LHCN-M2 (cell line): ENCODE measurements at places on chromosomes 5 and 9. TPM values are rescaled to one million over a fixed set of nuclear protein-coding genes. Genes with fewer than 3 reads are reported as not detected.

GRCh38 chr9:73845539-73845938, 651.6 kb upstream of the RORB start:
- DNase-seq, result no peak

GRCh38 chr9:69151506-69151905, 22.6 kb upstream of the TJP2 start:
- no peak for DNase-seq

DNA sequence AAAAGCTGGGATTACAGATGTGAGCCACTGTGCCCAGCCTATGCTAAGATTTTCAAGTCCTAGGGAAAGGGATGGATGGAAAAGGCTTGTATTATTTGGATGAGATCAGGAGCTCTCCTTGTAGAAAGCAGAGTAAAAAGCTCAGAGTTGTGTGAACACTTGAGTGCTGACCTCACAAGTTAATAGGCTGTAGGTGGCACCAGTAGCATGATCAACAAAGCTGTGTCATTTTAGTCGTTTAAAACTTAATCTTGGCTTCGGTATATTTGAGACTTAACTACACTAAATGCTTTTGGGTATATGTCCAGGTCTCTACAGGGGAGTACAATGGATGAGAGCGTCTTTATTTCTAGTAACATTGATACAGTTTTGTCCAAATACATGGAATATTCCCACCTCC, 264.2 kb downstream of the TMEM38B start:
- no peak for DNase-seq

- no peak for DNase-seq
These were observed 2.4 kb downstream of the PSD2 start for GRCh38 chr5:139797856-139798510.

- no peak for DNase-seq
These were observed 71.0 kb downstream of the PGM5 start for GRCh38 chr9:68427216-68427977.

DNA sequence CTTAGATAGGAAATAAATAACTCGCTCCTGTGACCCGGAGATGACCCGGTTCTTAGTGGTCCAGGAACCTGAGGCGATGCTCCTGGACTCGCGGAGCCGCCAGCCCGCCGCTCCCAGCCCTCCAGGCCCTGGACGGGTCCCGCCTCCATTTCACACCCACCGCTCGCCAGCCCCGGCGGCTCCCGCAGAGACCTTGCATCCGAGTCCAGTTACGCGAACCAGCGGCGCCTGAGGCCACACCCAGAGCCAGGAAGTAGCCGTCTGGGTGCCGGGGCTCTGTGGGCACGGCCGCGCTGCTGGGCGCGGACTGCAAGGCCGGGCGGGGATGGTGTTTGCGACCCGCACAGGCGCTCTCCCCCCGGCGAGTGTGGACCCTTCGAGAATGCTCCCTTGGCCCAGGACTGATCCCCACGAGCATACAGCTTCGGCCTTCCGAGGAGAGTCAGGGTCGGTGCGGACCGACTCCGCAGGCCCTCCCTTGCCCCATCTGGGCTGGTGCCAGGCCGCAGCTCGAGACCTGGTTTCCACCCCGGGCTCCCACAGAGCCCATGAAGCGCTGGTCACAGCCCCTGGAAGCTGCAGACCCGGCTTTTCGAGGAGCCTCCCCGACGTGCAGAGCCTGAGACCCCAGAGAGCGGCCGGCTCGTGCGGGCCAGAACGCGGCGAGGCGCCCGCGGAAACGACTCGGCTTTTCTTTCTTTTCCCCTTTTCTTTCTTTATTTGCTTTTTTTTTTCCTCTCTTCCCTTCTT, 5.2 kb upstream of the BARX1 start:
- DNase-seq, result no peak

TEX48 gene
- total RNA-seq, result not detected in 2 replicates

SLC45A2 gene
- total RNA-seq, result 0.19 TPM in 1 of 2 replicates, not detected in the other

CNTRL gene
- 12.8 and 13.5 TPM in 2 replicates for total RNA-seq
